ENCODE measurements at places on chromosomes 7 and 10.

- DNase-seq = no peak
These were observed 27.8 kb downstream of the MRC1 start for GRCh38 chr10:17836942-17837341.

DNA sequence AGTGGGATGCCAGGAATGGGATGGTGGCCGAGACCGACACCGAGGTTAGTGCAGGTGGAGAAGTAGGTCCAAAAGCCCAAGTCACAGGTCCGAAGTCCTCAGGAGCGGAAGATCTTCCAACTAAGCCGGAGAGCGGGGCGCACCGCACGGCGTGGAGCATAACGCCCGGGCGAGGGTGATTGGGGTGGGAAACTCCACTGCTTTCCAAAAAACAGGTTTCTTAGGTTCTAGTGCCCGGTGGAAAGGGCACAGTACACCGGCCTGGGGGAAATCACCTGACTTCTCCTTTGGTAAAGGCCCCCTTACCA lies 11.4 kb upstream of the SPAG6 start:
- no peak for DNase-seq

DNA sequence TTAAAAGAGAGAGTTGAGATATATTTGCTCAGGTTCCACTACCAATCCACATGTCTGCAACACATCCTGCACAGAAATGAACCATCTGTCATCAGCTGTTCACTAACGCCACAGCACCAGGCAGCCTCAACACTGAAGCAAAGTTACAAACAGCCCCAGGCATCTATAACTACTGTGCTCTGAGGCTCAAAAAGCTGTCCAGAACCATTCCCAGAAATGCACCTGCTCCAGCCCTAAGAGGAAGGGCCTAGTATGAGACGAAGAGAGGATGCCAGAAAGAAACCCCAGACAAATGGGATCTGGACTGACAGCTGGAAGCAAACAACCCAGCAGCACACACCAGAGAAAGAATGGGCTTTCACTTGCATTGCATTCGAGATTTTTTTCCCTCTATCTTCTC lies 159.3 kb downstream of the ELMO1 start:
- DNase-seq = no peak

DNA sequence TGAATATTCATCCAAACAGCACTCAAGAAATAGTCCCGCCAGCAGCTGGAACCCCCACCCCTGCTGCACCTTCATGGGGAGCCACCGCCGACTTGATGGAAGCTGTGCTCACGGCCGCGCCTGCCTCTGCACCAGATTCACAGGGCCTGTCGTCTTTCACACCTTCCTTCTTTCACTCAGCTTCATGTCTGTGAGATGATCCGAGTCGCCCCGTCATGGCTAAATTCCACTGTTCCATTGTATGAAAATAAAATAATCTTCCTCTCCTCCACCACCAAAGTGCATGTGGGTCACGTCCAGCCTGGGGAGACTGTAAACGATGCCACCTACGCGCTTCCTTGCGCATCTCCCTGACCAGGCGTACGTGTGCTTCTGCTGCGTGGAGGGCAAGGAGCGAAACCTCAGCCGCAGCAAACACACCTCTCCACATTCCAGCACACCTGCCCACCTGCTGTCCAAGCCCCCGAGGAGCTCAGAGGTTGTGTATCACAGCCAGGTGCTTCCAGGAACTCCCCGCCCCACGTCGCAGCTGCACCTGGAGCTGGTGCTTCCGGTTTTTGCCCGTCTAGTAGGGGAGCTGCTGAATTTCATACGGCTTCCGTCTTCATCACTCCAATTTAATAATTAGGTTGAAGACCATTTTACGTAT lies 137.0 kb downstream of the PTPRN2 start:
- no peak for DNase-seq

GRCh38 chr7:44105832-44106231 lies 1.7 kb downstream of the AEBP1 start:
- DNase-seq = no peak

- no peak for DNase-seq
These were observed 270.7 kb downstream of the ABCA13 start for GRCh38 chr7:48441848-48442492.

- no peak for DNase-seq
These were observed 175.0 kb upstream of the LYZL2 start for GRCh38 chr10:30804478-30805055.

DNA sequence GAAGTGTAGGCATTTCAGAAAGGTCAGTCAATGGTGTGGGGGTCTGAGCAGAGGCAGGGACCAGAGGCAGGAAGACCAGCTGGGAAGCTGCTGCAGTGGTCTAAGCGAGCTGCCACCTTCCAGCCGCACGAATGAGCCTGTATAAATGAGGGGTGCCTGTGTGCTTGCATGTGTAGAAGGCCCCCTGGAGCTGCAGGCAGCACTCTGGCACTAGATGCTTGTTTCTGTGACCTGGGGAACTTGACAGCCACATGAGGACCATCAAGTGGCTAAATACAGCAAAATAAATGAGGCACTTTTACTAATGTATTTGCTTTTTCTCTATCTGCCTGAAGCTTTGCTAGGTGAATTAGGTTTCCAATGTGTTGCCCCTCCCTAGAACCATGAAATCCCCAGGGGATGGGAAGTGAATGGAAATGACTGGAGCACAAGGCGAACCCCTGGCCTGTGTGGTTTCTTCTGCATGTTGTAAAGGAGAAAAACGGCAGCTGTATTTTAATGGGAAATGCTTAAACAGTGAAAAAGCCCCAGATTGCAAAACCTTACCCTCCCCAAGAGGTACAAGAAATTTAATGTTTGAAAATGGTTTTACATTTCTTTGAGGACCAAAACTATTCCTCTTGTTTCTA lies 57.7 kb downstream of the PYROXD2 start:
- DNase-seq = no peak
